Stimulated activated CD8-positive, alpha-beta memory T cell treated with anti-CD3 and anti-CD28 coated beads, Interleukin-15, amount 100 ng/mL, for 48 hours (primary cell): ENCODE measurements at places on chromosomes 7 and 10.
A peak's percentile ranks its signal among the peaks of the same experiment; 100 is the strongest.

DNA sequence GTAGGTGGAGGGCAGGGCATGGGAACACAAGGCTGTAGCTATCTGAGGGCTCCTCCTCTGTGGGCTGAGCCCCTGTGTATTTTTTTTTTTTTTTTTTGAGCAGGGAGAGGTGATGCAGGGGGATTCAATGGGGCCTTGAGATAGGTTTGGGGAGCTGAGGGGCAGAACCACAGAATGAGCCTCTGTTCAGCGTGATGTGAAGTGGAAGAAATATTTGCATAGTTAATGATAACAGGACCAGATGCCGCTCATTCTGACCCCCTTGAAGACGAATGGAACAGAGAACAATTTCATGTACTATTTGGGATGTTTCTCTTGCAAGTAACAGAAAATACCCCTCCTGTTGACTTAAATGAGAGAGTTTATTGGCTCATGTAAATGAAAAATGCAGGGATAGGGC is 69.7 kb upstream of the EMX2 start:
- no peak for DNase-seq

DNA sequence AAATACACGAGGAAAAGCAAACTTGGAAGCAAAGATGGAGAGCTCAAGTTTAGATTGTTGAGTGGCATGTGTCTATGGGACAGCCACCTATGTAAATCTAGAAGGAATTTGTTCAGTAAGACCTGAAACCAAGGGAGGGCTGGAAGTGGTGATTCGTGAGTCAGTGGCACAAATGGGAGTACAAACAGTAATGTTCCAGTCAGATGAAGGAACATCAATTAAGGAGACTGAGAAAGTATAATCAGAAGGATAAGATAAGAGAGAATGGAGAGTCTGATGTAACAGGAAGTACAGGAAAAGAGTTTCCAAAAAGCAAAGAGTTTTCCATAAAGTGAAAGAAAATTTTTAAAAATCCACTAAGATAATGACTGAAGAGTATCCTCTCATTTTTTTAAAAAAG is 544.2 kb downstream of the KIF20B start:
- DNase-seq = no peak

- no peak for DNase-seq
Observed at GRCh38 chr7:7335215-7335614, 152.9 kb downstream of the C1GALT1 start.

GRCh38 chr10:60975716-60976115 is 31.7 kb upstream of the RHOBTB1 start:
- DNase-seq = no peak

GRCh38 chr7:7122701-7123281 is 59.6 kb upstream of the C1GALT1 start:
- DNase-seq = no peak

DNA sequence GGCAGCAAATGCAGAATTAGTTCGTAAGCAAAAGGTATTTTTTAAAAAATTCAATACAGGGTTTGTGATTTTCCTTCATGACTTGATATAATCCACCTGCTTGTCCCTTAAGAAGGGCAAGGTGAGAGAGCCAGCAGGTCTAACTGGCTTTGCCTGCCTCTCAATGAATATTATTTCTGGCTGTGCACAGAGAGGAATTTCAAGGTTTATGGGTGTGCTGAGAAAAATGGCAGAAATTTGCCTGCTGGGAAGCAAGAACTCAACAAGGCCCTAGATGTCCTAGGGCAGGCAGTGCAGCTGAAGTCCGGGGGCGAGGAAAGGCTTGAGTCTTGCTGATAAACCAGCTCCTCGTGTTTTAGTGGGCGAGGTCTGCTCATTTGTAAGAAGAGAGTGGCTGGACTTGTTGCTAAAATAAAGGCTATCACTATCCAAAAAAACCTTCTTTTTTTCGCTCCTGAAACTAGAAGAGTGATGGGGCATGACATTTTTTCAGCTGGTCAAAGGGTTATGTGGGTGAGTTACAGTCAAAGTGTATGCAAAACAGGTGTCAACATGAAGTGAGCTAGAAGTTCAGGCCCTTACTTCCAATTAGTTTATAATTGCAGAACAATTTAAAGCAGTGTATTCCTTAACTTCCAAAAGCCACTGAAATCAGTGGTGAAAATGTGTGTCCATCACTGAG is 385.8 kb upstream of the KLF6 start:
- DNase-seq = no peak

- DNase-seq = no peak
Observed at GRCh38 chr10:51422311-51423120, 276.9 kb downstream of the CSTF2T start.

DNA sequence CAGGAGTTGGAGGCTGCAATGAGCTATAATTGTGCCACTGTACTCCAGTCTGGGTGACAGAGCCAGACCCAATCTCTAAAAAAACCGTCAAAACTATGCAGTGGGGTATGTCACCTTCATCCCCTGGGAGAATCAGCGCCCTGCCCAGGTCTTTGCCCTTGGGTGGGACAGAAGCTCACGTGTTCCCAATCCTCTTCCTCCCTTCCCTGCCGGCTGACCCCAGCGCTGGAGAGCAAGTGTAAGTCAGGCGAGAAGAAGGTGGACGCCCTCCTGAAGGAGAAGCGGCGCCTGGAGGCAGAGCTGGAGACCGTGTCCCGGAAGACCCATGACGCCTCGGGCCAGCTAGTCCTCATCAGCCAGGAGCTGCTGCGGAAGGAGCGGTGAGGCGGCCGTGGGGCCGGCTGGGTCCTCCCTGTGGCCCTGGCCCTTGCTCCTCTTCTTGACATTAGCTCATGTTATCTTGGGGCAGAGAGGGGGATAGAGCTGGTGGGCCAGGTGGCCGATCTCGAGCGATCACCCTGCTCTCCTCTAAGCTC is 64.8 kb upstream of the GTF2IRD1 start:
- DNase-seq = no peak

- no peak for DNase-seq
Observed at GRCh38 chr10:108783897-108784296, 1139.4 kb downstream of the XPNPEP1 start.

DNA sequence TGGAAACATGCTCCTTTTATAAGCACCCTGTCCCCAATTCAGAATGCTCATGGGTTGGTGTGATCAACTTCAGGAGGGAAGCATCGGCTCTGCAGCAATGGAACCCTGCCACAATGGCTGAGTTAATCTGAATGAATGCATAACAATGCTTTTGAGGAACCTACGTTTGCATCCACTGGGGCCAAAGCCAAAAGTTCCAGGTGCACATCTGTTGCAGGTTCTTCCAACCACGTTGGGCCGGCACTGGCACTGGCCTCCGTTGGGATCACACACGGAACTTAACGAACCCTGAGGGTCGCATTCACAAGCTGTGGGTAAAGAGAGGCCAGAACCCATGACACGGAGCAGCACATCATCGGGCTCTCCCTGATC is 43.4 kb downstream of the LAMB1 start:
- DNase-seq = no peak

- DNase-seq = no peak
Observed at GRCh38 chr7:44767912-44768627, 19.4 kb downstream of the ZMIZ2 start.

DNA sequence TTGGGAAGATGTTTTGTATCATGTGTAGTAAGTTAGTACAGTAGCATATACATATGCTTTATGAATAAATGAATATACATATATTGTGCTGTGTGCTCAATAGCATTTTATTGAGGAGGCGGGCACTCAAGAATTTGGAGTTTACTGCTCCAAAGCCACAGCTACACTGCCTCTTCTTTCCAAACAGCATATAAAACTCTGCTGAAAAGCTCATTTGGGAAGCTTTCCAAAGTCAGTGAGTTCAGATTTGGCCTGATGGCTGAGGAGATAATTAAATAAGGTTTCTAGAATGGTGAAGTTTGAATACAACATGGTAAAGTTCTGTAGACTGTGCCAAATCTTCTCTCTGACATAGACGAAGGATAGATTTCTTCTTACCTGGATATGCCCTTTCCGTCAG is 29.8 kb downstream of the CDK1 start:
- no peak for DNase-seq

- no peak for DNase-seq
Observed at GRCh38 chr7:91892099-91892705, 11.7 kb upstream of the MTERF1 start.

DNA sequence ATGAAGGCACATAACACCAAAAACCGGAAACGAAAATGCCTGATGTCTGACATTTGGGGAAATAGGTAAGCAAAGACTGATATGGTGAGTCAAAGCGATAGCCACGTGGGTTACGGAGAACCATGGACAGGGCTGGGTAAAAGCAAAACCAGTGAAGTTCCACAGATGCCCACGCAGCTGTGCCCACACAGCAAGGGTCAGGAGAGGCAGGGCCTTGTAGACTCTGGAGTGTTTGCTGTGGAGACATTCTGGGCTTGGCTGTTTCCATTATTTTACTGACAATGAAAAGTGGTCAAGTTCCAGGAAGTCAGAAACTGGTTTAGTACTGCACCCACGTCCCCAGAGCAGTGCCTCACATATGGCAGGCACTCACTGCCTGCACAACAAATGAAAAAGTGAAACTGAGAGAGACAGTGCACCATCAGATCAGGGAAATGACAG is 148.7 kb downstream of the ZMYND11 start:
- peak; percentile 41 for DNase-seq

- no peak for DNase-seq
Observed at GRCh38 chr10:13731799-13732198, 145.0 kb downstream of the PRPF18 start.

DNA sequence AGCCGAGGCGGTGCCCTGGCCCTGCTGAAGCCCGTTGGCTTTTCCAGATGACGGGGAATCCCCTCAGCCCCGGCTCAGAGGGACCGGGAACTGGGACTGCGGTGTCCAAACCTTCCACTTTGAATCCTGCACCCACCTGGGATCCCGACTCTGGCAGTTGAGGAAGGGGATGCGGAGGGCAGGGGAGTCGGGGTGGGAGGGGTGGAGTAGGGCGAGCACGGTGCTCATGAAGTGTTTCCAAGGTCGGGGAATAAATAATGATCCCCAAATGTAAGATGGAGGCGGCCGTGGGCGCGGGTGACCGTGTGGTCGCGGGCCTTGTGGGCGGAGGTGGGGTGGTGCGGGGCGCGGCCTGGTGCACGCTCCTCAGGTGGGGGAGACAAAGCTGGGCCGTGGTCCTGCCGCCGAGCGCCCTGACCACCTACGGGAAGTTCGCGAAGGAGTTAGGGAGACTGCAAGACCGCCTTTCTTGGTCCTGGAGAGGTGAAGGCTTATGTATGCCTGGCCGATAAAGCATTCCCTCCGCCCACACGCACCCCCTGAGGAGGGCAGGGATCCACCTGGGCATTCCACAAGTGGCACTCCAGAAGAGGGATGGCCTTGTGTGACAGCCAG is 1.4 kb downstream of the MTURN start:
- no peak for DNase-seq

- DNase-seq = no peak
Observed at GRCh38 chr7:70063927-70064326, 465.7 kb downstream of the AUTS2 start.

- no peak for DNase-seq
Observed at GRCh38 chr10:4663162-4663992, 162.6 kb upstream of the AKR1E2 start.

DNA sequence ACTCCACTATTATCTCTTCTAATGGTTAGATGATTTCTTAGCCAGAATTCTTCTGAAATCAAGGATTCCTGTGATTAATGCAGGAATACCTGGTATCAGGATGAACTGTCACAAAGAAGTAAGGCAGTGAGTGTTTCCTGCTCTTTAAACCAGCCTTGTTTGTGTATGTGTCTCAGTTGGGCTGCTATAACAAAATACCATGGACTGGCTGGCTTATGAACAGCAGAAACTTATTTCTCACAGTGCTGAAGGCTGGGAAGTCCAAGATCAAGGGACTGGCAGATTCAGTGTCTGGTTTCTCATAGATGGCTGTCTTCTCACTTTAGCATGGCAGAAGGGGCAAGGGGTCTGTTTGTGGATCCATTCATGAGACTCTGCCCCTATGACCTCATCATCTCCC is 42.7 kb downstream of the LRMDA start:
- DNase-seq = no peak

DNA sequence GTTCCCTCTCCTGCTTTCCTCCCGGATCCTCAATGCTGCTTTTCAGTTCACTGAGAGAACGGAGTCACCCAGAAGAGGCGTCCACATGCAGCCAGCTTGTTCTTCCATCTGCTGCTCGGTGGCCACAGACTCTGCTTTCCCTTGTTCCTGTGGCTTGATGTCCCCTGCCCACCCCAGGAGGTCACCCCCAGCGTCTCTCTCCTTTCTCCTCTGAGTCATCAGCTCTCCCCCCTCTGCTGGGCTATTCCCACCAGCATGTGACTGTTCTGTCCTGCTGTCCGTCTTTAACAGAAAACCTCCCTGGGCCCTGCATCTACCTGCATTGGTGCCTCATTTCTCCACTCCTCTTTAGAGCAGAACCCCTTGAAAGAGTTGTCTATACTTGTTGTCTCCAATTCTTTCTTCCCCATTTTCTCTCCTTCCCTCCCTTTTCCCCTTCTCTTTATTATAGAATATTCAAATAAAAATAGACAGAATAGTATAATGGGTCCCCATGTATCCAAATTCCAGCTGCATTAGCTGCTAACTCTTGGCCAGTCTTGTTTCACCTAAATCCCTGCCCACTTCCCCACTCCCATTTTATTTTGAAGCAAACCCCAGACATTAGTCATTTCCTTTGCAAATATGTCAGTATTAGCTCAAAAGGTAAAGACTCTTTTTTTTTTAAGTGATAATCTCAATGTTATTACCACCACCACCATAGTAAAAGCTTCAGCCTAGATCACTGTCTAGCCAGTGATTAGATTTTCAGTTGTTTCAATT is 4.1 kb downstream of the ZNF282 start:
- no peak for DNase-seq

DNA sequence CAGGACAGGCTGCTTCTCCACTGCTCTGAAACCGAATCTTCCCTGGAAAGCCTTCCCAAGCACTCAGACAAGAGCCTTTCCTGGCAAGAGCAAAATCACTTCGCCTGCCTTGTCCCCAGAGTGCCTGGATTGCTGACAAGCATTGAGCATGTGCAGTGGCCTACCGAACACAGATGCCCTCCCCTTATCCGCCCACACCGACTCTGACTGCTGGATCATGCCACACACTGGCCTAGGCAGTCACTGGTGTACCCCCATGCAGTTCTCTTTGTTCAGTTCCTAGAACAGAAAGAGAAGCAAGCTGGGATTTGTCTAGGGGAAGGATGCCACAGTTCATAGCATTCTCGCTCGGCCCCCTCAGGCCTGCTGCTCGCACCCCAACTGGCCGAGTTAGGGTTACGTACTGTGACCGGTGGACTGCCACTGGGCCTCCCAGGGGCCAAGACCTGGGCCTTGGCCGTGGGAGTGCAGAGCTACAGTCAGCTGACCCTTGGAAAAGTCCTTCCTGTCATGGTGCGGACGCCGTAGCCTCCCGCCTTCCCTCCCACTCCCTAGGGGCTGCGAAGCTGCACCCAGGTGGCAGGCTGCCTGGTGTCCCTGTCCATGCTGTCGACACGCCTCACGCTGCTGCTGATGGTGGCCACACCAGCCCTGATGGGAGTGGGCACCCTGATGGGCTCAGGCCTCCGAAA is 6.9 kb downstream of the ABCB8 start:
- no peak for DNase-seq

DNA sequence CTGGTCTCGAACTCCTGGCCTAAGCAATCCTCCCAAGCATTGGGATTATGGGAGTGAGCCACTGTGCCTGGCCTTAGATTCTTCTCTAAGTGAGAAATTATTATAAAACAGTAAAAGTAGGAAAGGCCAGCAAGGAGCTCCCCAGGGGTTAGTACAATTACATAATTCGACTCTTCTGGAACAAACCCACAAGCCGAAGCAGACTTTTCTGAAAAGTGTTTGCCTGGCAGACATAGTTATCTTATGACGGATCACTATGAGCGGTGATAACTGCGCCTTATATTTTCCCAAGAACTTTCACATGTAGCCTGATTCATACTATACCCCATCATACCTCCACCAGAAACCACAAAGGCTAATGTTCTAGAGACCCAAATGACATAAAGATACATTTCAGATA is 30.2 kb upstream of the SH3PXD2A start:
- no peak for DNase-seq

- no peak for DNase-seq
Observed at GRCh38 chr7:101066141-101066832, 19.0 kb upstream of the TRIM56 start.
